CD4-positive, alpha-beta T cell (primary cell): ENCODE measurements at places on chromosomes 7 and 10.

DNA sequence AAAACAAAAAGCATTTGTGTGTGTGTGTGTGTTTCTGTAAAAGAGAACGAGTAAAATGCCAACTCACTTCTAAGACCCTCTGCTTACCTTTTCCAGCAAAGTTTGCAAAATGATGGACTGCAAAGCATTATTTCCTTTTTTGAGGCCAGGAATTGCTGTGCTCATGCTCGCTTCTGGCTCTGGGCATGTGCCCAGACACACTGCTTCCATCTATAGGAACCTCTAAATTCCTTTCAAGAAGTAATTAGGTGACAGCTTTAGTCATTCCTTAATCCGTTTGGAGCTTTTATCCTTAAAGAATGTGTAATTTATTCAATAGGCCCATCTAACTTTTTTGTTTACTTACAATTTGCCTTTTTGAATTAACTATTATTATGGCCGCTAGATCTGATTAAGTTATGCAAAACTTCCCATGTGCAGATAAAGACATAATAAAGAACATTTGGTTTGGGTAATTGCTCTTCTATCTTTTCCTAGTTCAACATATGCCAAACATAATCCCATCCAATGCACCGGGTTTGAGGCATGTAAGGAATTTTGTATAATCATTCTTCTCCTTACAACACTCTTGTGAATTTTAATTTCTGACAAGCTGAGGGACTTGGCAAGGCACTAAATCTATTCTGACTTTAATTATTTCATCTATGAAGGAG, 34.7 kb downstream of the A1CF start:
- DNase-seq: no peak

- DNase-seq: no peak
Observed at GRCh38 chr10:32132357-32132946, 76.2 kb upstream of the KIF5B start.

GRCh38 chr10:128077155-128077875, 48.9 kb downstream of the MKI67 start:
- DNase-seq: no peak

GRCh38 chr7:22569586-22570321, 69.8 kb upstream of the STEAP1B start:
- DNase-seq: no peak

DNA sequence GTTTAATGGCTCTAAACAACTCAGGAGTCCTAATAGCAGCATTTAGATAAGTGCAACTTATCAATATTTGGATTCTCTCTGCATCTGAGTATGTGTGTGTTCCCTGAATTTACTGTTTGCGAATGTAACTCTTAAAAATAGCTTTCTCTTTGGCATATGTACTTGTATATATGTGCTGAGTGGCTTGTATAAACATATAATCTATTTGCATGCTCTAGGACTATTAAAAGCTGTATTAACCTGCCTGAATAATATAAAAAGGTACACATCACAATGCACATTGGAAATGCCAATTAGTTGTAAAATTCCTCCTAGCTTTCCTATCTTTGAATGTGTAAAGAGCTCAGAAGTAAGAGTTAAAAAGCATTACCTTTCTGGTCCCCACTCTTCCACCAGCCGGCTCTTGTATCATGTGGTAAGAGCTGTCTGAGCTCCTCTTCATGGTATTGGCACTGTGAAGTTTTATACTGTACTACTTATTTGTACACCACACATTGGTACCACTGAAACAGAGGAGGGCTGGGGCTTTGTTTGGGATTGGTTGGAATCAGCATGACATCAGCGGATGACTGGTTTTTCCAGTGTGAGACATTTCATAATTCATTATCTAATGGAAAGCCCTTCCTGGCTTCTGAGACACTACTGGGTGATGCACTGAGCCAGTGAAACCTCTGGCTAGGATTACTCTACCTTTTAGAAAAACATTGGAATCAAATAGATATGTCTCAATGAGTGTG, at the start of gene INHBA:
Gene INHBA, minus strand, starts transcription at position 456 of the 737 bp plus-strand sequence. CDS start 2,716 bp downstream, outside the sequence.
- DNase-seq: no peak

GRCh38 chr10:43029043-43029442, 47.8 kb upstream of the RET start:
- DNase-seq: no peak

DNA sequence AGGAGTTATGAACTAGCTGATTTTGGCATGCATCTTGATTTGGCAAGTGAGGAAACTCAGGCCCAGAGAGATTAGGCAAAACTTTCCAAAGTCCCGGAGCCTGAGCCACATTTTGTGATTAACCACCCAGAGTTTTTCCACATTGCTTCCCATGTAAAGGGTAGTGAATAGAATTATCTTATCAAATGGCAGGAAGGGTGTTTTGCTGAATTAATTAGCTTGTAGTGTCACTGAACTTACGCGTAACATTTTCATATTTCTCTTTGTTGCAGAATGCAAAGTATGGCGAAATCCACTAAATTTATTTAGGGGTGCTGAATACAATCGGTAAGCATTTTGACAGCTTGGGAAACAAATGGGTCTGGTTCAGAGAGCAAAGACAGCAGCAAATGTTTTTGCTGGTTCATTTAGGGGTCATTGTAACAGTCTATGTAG, 176.2 kb downstream of the ST7 start:
- no peak for DNase-seq

DNA sequence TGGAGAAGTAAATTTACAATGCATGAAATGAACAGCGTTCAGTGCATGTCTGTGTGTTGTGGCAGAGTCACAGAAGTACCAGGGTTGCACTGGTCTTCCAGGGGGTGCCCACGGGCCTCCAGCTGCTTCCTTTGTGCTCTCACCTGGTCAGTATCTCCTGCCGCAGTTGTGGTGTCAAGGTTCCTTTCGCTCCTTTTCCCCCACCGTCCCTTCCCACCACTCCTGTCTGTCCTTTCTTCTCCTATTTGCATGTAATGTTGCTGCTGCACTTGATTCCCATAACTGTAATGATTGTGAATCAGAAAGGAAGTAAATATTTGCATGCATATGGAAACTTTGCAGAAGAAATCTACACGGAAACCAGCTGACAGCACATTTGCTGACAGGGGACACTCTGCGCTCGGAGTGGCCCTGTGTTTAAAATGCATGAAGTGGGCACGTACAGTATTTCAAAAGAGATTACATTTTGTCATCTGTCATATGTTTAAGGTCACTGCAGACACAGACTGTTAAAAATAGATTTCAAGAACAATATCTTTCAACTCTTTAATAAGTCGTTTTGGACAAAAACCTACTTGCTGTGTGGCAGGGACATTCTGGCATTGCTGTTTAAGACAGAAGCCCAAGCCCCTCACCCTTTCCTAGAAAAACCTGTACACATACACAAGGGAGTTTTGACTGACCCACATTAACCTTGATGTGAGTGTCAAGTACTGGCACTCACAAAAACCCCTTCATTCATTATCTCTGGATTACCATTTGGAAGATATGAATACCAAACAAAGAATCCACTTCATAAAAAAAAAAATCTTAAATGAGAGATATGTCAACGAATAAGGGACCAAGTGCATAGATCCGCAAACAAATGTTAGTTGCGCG, 336.7 kb upstream of the KLF6 start:
- no peak for DNase-seq

GRCh38 chr10:125411724-125412123, 251.4 kb upstream of the CTBP2 start:
- DNase-seq: no peak

GRCh38 chr7:12788591-12788990, 101.2 kb downstream of the ARL4A start:
- DNase-seq: no peak

DNA sequence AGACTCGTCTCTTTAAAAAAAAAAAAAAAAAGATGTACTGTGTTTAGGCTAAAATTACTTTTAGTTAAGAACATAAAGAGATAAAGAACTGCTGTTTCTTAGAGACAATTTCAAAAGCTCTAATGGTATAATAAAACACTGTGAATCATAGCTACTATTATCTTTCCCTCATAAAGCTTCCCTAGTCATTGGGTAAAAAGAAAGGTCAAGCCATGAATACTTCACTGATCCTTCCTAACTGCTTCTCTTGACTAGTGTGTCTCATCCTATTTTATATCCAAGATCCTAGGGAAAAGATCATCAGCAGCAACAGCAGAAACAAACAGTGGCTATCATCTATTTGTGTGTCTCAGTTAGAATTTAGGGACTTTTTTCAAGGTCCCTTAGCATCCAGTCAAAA, 10.5 kb downstream of the YME1L1 start:
- no peak for DNase-seq

GRCh38 chr10:16192337-16192736, 244.5 kb upstream of the PTER start:
- no peak for DNase-seq

DNA sequence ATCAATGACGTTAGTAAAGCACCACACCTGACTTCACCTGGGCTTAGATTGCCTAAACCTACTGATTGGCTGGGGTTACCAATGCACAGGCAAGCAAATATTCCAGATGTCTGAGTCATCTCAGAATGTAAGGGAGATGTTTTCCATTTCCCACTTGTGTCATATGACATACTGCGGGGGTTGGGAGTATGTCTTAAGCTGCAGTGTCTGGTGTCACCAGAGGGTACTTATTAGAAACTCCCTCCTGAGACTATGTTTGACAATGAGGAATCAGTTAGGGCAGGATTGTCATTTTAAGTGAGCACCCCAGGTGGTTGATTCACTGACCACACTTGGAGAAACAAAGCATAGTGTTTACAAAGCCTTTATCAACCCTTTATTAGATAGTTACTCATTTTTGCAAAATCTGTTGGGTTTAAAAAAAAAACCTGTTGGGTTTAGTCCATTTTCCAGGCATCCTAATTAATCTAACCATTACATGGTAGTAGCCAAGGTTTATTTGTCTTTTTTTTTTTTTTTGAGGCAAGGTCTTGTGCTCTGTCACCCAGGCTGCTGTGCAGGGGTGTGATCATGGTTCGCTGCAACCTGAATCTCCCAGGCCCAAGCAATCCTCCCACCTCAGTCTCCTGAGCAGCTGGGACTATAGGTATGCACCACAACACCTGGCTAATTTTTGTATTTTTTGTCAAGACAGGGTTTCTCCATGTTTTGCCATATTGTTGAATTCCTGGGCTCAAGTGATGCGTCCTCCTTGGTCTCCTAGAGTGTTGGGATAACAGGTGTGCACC, 72.5 kb downstream of the CDK6 start:
- no peak for DNase-seq

- DNase-seq: no peak
Observed at GRCh38 chr7:116776610-116777289, 85.6 kb upstream of the CAPZA2 start.

DNA sequence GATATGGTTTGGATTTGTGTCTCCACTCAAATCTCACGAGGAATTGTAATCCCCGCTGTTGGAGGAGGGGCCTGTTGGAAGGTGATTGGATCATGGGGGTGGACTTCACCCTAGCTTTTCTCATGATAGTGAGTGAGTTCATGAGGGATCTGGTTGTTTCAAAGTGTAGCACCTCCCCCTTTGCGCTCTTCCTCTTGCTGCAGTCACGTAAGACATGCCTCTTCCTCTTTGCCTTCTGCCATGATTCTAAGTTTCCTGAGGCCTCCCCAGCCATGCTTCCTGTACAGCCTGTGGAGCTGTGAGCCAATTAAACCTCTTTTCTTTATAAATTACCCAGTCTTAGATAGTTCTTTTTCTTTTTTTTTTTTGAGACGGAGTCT, 17.1 kb downstream of the CDNF start:
- DNase-seq: no peak

DNA sequence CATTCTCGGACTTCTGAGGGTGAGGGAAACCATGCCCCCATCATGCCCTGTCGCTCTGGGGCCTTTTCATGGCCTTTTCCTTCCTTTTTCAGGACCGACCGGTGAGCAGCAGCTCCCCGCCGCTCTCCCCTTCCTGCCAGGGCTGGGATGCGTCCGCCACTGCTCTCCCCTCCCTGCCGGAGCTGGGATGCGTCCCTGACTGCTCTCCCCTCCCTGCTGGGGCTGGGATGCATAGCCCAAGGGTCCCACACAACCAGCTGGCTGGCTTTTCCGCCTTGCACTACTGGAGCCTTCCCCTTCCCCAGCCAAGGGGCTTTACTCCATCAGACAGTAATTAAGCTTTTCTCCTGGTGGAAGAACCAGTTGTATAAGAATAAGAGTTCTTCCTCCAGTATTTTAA, 129.7 kb upstream of the COBL start:
- DNase-seq: no peak

- DNase-seq: no peak
Observed at GRCh38 chr7:26195867-26196657, 4.5 kb downstream of the HNRNPA2B1 start.
